ENCODE measurements at places on chromosomes 3 and 15. TPM values are rescaled to one million over a fixed set of nuclear protein-coding genes. Genes with fewer than 3 reads are reported as not detected.

The LRRIQ4 gene
- 0.15 TPM for total RNA-seq

The SERPINI2 gene
- not detected for total RNA-seq

The IL17RC gene
- 0.31 TPM for total RNA-seq

The HHATL gene
- total RNA-seq = not detected

The ALDH1L1 gene
- total RNA-seq = not detected

The LINGO1 gene
- not detected for total RNA-seq

- DNase-seq = no peak
Measured at GRCh38 chr3:124281453-124282316, 289.8 kb upstream of the ROPN1 start.

DNA sequence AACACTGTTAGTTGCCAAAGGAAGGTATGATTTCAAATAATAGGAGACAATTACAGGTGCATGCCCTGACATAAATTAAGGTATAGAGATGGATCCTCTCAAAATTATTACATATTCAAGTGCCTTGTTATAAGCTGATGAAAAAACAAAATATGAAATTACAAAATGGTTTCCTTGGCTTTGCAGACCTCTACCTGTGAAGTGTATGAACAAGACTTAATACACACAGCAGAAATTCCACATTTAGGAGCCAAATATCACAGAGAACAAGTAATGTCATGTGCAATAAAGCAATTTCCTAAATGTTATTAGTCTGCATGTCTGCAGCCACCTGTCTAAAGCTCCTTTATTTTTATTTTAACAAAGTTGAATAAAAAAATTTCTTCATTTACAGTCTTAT is 151.5 kb downstream of the ALCAM start:
- no peak for DNase-seq

- no peak for DNase-seq
Measured at GRCh38 chr15:92069308-92070250, 216.1 kb downstream of the SLCO3A1 start.

- DNase-seq = no peak
Measured at GRCh38 chr3:18900994-18901393, 247.3 kb upstream of the KCNH8 start.

DNA sequence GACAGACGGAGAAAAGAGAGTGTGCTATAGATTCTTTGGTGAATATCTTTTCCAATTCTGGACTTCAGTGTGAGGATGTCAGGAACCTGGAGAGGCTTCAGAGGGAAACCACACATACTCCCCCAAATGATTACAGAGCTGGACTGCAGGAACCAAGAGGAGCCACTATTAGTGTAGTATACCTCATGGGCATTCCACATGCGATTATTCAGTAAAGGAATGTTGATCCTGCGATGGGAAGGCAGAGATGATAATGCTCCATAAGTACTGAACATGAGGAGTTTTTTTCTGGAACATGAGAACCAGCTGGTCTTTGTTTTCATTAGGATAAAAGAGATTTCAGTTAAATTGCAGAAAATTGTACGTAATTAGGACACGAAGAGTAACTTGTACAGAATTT is 18.7 kb downstream of the STARD9 start:
- no peak for DNase-seq

DNA sequence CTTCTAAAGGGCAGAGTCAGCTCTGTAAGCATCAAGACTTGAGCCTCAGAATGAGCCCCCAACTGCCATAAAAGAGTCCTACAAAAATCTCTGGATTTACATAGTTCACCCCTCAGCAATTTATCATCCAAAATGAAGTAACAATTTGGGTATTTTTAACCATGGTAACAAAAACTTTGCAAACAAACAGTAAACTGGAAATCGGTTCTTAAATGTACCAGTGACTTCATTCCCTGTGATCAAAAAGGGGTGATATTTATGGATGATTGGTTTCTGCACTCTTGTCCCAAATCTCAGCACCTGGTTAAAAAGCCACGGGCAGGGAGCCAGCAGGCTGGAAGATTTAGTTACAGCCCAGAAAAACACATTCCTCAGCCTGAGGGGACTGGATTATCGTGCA is 73.6 kb downstream of the TFG start:
- DNase-seq = no peak

DNA sequence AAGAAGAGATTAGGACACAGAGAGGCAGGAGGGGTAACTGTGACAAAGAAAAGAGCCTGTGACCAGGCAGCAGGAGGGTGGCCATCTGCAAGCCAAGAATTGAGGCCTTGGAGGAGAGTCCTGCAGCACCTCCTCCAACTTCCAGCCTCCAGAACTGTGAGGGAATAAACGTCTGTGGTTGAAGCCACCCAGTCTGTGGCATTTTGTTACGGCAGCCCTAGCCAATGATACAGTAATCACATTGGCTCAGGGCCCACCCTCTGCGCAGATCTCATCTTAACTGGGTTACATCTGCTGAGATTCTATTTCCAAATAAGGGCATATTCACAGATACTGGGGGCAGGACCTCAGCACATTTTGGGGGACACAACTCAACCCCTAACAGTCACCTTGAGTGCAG is 11.3 kb downstream of the SELENOS start:
- no peak for DNase-seq

DNA sequence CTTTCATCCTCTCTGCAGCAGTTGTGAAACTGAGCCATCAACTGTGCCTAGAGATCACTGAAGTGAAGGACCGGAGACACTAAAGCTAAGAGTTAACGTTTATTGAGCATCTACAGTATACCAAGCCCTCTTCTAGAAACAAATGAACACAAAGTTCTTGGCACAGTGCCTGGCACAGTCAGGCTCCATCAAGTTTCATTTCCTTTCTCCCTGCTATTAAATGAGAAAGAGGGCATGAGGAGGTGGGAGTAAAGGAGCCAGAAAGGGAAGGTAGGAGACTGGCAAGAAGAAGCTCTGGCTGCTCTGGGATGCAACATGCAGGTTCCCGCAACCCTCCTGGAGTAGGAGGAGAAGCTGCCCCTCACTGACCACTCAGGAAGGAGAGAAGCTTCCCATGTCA is 30.6 kb downstream of the CYP19A1 start:
- DNase-seq = no peak

DNA sequence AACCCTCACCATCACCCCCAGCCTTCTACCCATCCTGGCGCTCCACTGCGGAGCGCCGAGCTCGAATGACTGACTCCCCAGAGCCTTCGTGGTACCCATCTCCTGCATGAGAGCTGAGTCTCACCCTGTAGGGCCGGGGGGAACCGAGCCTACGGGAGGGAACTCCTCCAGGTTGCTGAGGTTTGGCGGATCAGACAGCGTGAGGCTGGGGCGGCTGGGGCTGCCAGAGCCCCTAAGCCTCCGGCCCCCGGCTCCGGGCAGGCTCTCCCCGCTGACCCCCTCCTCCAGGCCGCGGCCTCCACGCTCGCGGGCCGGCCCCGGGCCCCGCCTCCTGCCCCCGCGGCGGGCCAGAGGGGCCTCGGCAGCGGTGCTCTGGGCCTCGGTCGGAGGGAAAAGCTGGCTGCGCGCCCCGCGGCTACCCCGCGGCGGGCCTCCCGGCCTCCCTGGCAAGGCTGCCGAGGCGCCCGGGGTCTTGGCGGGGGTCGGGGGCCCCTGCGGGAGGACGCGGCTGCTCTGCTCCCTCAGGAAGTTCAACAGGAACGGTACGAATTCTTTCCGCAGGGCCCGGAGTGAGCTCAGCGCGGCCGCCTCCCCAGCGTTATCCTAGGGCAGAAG is 643 bp downstream of the CDAN1 start:
- no peak for DNase-seq

- DNase-seq = no peak
Measured at GRCh38 chr15:89149501-89150101, 61.3 kb downstream of the ABHD2 start.

DNA sequence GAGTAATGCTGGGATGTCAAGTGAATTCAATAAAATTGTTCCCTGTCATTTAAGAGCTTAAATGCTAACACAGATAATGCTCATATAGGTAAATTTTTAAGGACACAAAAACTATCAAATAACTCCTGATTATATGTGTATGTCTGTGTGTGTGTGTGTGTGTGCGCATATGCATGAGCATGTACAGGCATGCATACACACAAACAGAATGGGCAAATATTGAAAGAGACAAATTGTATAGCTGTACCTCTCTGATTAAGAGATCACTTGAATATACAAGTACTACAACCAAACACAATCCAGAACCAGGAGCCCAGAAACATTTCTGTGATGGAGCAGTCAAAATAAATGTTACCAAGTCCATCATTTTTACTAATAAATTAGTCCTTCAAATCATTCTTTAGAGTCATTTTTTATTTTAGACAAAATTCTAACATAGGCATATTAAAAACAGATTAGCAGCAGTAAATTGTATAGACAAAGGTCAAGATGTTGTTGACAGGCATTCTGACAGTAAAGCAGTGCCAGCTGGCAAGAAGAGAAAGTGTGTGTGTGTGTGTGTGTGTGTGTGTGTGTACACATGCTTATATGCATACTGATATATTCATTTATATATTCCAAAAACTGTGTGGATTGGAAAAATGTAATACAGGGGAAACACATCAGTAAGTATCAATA is 145.3 kb downstream of the CD47 start:
- DNase-seq = no peak

All from CD8-positive, alpha-beta memory T cell (primary cell).